ENCODE measurements at places on chromosomes 2 and 18. TPM values are rescaled to one million over a fixed set of nuclear protein-coding genes. Genes with fewer than 3 reads are reported as not detected.

DNA sequence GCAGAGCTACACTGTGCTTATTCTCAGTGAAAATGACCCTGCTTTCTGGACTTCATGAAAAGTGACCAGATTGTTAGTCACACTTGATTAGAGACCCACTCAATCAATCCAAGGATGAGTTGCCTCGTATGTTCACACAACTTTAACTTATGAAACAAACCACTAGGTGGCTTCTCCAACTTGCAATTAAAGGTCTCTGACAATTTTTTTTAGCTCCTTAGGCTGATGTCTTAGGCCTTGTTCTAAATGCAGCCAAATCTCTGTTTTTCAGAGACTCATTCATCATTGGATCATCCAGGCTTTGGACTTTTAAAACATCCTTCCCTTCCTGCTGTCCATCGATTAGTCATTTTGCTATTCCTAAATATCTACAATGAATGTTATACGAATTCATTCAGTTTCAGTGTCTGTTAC lies 63.4 kb downstream of the MREG start:
- H3K4me3 ChIP-seq: no peak overlapping the region
- DNase-seq: no peak
- H3K36me3 ChIP-seq: peaks cover 6% of the 10 kb centered on the region

DNA sequence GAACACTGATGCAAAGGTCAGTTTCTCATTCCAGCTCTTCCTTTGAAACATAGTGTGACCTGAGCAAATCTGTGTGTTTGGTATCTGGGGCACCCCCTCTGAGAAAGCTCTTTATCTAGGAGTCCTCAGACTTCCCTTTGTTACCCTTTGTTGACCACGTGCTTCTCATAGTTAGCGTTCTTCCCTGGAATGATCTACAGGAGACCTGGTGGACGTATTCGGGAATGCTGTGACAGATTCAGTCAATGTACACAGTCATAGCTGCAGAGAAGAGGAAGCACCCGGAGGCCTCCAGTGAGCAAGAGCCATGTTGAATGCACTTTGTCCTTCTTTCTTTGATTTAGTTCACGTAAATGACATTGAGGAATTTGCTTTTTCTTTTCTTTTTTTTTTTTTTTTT lies 10.7 kb upstream of the CHMP1B start:
- no peaks in the 10 kb centered on the region for H3K27me3 ChIP-seq
- no peak overlapping the region for H3K4me3 ChIP-seq
- no peaks in the 10 kb centered on the region for H3K36me3 ChIP-seq
- H3K27ac ChIP-seq: peak overlapping the region; percentile 58
- H3K4me1 ChIP-seq: peaks cover 14% of the 10 kb centered on the region
- DNase-seq: no peak

CHRNG gene
- total RNA-seq: not detected

DNA sequence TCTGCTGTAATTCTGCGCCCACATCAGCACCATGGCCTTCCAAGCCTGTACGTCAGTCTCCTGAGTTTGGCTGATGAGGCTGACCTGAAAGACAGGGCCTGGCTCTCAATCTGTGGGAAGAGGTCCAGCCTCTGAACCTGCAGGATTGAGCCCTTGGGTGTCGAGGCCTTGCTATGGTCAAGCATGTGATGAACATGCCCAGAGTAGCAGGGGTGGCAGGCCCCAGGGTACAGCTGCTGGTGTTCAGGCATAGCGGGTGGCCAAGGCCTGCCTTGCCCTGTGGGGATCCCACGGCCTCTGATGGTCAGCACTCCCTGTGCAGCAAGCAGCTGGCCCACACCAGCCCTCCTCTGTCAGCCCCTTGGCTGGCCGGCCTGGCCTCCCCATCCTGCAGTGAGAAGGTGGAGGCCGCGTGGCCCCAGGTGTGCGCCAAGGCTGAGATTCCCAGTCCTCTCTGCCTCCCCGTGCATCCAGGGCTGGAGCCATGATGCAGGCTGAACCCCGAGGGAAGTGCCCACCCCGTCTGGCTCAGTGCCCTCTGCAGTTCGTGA lies 298.4 kb downstream of the NDUFA10 start:
- H3K4me1 ChIP-seq: peaks cover 12% of the 10 kb centered on the region
- H3K27me3 ChIP-seq: no peaks in the 10 kb centered on the region
- no peak for DNase-seq
- no peak overlapping the region for H3K27ac ChIP-seq

GIGYF2 gene
- 71.4 TPM for total RNA-seq

DNA sequence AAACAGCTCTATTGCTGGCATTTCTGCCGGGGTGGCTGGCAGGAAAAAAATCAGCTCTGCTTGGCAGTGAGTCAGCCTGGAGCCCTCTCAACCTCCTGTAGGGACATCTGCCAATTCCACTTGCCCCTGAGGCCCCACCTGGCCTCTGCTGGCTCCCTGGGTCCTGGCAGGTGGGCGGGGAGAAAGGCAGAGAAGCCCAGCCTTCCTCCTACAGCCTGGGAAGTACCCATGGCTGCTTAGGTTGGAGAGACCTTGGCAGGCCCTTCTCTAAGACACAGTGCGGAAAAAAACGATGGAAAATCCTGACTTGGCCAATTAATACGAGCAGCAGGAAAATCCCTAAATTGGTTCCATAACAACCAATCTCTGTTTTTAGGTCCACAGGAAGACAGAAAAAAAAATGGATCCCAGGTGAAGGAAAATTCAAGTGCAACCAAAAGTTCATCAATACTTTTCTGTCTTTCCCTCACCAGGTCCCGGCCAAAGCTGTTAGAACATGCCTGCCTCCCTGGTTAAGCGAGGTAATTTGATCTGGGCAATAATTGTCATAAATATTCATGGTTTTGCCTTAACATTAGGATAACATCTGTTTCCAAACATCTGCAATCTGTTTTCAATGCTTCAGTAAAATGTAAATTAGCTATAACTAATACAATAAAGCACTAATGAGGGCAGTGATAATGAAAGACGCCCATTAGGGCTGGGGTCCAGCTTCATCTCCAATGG lies 245.9 kb downstream of the TFCP2L1 start:
- no peaks in the 10 kb centered on the region for H3K4me1 ChIP-seq
- no peak overlapping the region for H3K27ac ChIP-seq
- no peaks in the 10 kb centered on the region for H3K27me3 ChIP-seq
- DNase-seq: no peak
- no peaks in the 10 kb centered on the region for H3K36me3 ChIP-seq
- no peak overlapping the region for H3K4me3 ChIP-seq

WDPCP gene
- total RNA-seq: 9.1 TPM

GRCh38 chr2:17136231-17136630 lies 382.0 kb downstream of the RAD51AP2 start:
- H3K36me3 ChIP-seq: no peaks in the 10 kb centered on the region
- no peaks in the 10 kb centered on the region for H3K4me1 ChIP-seq
- H3K27me3 ChIP-seq: peaks cover 6% of the 10 kb centered on the region

DNA sequence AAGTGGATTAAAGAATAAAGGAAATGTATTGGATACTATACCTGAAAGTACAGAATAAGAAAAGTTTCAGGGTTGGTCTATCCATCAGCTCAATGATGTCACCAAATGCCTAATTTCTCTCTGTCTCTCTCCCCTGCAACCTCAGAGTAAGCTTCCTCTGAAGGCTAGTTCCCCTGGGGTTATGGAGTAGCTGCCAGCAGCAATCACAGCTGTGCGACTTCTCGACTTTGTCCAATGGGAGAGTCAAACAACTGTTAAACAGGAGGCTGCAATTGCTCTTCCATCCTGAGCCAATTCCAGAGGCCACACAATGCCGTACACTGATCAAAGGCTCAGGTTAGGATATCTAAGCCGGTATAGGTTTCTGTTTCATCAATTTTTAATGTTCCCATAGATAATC lies 95.3 kb upstream of the FANCL start:
- H3K36me3 ChIP-seq: no peaks in the 10 kb centered on the region
- H3K4me1 ChIP-seq: no peaks in the 10 kb centered on the region
- no peaks in the 10 kb centered on the region for H3K27me3 ChIP-seq
- no peak overlapping the region for H3K27ac ChIP-seq
- H3K4me3 ChIP-seq: no peak overlapping the region

- no peaks in the 10 kb centered on the region for H3K36me3 ChIP-seq
- H3K27me3 ChIP-seq: no peaks in the 10 kb centered on the region
- no peak overlapping the region for H3K4me3 ChIP-seq
- DNase-seq: no peak
- H3K4me1 ChIP-seq: peaks cover 9% of the 10 kb centered on the region
These were observed 488.5 kb upstream of the NRP2 start for GRCh38 chr2:205193836-205194228.

FOXI3 gene
- total RNA-seq: 0.12 TPM

- no peak for DNase-seq
- H3K4me1 ChIP-seq: no peaks in the 10 kb centered on the region
- no peak overlapping the region for H3K4me3 ChIP-seq
- H3K27ac ChIP-seq: no peak overlapping the region
- no peaks in the 10 kb centered on the region for H3K27me3 ChIP-seq
- H3K36me3 ChIP-seq: no peaks in the 10 kb centered on the region
These were observed 1166.5 kb upstream of the NXPH2 start for GRCh38 chr2:139946690-139947089.

DNA sequence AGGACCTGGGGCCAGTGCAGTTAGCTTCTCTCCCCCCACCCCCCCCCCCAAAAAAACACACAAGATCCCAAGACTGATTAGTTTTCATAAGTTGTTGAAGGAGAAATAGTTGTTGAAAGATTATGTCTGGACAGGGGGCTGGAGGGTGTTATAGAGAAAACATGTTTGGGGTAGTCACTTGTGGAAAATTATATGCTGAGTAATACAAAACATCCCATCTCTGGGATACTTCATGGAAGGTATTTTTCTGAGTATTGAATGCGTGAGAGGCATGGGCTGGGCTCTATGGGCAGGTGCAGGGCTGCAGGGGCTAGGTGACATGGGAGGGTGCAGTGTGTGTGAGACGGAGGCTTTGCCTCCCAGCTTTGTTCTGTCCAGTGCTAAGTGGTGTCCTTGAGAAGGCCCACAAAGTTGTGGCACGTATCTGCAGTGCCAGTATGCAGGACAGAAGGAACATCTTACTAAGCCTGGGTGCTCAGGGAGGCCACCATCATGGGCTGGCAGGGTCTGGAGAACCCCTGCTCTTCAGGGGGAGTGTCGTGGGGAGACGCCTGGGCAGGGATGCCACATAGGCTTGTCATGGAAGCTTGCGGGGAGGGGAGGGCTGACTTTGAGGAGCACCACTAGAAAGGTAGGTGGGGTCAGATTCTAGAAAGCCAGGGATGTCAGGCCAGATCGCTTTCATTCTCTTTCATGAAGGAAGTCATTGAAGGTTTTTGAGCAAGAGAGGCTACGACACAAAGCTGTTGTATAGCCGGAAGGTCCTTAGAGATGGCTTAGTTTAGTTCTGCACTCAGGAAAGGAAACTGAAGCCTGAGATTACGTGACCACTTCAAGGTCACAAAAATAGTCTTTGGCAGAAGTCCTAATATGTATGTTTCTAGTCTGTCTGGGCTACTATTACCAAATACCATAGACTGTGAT lies 232.0 kb downstream of the LDLRAD4 start:
- peaks cover 44% of the 10 kb centered on the region for H3K27me3 ChIP-seq
- no peak for DNase-seq
- H3K4me3 ChIP-seq: no peak overlapping the region

- DNase-seq: no peak
- peaks cover 23% of the 10 kb centered on the region for H3K4me1 ChIP-seq
- no peaks in the 10 kb centered on the region for H3K36me3 ChIP-seq
These were observed 2.9 kb upstream of the B3GNT7 start for GRCh38 chr2:231392431-231393148.

REG1A gene
- not detected for total RNA-seq
